Stimulated activated CD8-positive, alpha-beta memory T cell treated with anti-CD3 and anti-CD28 coated beads, Interleukin-4, amount 100 ng/mL, for 1 hour (primary cell): ENCODE measurements at places on chromosomes 5 and 9.

DNA sequence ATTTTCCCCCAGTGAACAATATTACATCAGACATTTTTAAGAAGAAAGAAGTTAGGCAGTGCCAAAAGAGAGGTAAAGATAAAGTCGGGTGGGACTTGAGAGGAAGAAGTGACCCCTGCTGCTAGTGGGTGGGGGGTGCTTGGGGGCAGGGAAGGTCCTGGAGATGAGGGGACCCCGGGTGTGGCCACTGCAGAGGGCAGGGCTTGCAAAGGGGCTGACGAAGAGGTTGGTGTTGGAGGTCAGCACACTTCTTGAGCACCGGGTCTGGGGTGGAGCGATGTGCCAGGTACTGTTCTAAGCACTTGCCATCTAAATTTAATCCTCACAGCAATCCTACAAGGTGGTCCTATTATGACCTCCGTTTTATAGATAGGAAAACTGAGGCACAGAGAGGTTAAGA lies 62.0 kb downstream of the AMBP start:
- no peak for DNase-seq

DNA sequence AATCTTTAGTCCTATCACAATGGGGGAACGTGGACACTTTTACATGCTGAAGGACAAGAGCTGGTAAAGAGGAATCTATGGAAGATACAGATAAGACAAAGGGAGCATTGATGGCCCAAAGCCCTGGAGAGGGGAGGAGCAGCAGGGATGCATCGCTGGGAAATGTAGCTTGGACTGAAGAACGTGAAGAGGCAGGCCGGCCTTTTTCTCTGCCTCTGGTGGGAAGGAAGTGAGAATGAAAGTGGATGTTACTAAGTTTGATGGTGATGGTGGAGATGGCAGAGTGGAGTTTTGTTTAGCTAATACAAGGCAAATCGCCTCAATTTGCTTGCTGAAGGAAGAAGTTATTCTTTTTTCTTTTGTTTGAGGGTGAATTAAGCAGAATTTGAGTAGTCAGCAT lies 124.6 kb upstream of the TAF11L2 start:
- DNase-seq: no peak

- no peak for DNase-seq
Measured at GRCh38 chr5:137957948-137958347, 68.7 kb downstream of the PKD2L2 start.

DNA sequence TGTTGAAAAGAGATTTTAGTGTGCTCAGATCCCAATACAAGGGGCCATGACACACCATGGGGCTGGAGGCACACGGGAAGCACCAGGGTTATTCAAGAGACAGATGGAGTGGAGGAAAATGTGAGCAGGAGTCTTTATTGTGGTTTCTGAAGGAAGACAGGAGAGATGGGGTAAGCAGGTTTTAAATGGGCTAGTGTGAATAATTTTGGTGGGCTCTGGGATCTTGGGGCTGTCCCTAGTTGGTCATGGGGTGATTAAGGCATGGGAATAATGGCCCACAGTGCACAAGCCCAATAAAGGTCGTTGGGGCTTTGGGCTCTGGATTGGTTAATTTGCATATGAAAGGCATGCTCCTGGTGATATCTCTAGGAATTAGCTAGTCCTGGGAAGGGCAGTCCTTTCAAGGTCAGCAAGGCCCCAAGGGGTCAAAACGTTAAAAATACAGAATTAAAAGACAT lies 3.6 kb upstream of the SCGB3A2 start:
- no peak for DNase-seq

GRCh38 chr5:148682058-148683026 lies 28.0 kb upstream of the HTR4 start:
- DNase-seq: no peak

GRCh38 chr9:2120926-2121689 lies 106.0 kb downstream of the SMARCA2 start:
- DNase-seq: no peak

GRCh38 chr9:123686131-123686828 lies 243.6 kb downstream of the DENND1A start:
- no peak for DNase-seq

GRCh38 chr5:64147849-64148441 lies 17.7 kb upstream of the RNF180 start:
- DNase-seq: no peak

- DNase-seq: no peak
Measured at GRCh38 chr9:18317896-18318295, 156.1 kb upstream of the ADAMTSL1 start.

DNA sequence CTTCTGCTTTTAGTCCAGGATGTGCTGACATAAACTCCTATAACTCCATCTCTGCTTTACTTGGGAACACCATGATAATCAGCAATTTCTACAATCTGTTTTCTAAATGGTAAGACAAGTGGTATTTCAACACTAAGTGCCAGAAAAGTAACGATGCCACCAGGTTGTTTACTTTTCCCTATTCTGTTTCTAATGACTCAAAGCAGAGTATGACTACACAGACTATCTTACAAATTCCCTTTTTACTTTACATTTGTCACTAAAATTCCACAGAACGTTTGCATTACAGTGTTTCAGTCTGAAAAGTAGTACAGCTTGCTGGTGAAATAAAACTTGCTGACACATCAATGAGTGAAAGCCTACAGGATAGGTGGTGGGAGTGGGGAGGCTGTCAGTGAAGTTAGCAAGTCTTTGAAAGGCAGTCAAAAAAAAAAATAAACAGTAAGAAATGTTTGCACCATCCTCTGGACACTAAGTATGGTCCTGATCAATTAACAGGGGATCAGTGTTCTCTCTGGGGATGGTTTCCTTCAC lies 186.5 kb downstream of the LURAP1L start:
- DNase-seq: no peak

DNA sequence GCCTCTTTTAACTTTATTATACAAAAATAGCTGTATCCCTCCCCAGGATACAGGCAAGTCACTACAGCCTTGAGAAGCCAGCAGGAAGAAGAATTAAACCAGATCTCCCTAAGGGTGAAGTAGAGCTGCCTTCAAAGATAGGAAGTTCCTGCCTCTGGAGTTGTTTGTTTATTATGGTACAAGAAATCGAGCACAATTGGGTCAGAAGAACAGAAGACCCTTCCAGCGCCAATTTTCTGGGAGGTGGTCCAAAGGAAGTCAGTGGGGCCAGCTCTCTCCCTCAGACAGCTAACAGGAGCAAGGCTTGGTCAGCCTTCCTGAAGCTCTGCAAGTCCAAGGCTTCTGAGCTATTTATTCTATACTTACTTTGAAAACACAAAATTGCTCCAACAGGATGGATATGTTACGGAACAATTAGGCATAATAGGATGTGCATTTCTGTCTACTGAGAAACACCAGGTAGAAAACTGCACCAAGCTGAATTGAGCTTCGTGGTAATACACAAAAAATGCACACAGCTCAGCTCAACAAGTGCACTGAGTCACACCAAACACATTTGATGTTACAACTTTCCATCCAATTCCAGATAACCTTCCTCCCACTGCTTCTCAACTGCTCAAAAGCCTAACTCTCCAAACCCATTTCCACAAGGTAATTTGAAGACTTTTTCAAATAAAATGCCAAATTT lies 16.0 kb downstream of the SERINC5 start:
- no peak for DNase-seq

DNA sequence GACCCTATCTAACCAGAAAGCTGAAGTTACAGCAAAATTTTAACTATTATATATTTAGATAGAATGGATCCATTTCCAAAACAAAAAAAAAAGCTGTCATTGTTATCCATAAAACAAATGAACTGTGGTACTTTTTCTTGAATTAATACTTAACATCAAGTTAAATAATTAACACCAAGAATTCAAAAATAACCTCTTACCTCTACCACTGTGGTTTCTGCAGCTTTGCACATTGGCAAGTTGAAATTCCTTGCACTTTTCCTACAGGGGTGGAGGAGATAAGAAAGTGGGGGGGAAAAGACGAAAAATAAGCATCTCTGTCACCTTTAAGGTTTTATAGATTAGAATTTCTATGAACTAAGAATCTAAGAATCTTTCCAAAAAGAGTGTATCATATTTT lies 30.0 kb downstream of the OXCT1 start:
- DNase-seq: no peak

- DNase-seq: no peak
Measured at GRCh38 chr9:121631978-121632418, 19.4 kb upstream of the DAB2IP start.

DNA sequence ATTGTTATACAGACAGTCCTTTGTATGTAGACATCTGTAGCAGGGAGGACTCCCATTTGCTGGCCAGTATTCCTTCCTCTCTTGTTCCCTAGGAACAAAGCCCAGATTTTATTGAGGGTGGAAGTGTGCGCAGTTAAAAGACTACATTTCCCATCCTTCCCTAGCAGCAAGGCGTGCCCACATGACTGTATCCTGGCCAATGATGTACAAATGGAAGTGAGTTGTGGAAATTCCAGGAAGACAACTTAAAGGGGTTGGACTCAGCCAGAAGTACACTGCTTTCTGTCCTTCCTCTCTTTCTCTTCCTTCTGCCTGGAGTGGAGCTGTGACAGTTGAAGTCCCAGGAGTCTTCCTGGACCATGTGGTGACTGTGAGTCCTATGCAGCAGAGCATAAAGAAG lies 89.0 kb downstream of the HRH2 start:
- no peak for DNase-seq

- DNase-seq: no peak
Measured at GRCh38 chr9:96305171-96305570, 3.2 kb upstream of the HSD17B3 start.

DNA sequence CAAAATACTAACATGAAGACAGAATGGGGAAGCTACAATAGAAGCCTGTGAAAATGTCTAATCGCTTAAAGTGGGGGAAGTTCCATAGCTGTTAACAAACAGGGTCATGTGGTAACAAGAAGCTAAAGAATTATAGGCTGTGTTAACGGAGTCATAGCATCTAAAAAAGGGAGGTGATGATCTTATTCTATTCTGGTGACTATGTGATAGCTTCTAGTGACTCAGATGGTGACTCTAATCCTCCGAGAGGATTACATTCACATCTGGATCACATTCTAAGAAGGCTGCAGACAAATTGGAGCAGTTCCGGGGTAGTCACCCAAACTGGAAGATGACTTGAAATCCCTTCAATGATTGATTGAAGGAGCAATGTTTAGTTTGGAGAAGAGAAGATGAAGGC lies 142.1 kb downstream of the LIFR start:
- DNase-seq: no peak

DNA sequence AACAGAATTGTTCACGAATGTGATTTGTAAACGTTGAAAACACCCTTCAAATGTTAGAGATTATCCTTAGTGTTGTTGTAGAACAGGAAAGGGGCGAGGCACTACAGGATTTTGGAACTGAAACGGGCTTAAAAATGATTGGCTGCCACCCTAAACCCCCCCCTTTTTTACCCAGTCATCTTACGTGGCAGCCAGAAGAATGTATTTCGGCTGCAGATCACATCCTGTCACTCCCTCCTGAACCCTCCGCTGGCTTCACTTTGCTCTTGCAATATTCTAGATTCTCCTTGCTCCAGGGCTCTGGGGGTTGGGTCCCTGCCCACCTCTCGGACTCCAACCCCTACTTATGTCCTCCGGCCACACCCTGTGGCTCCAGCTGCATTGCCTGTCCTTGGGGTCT lies 13.9 kb upstream of the UNC5A start:
- DNase-seq: no peak

DNA sequence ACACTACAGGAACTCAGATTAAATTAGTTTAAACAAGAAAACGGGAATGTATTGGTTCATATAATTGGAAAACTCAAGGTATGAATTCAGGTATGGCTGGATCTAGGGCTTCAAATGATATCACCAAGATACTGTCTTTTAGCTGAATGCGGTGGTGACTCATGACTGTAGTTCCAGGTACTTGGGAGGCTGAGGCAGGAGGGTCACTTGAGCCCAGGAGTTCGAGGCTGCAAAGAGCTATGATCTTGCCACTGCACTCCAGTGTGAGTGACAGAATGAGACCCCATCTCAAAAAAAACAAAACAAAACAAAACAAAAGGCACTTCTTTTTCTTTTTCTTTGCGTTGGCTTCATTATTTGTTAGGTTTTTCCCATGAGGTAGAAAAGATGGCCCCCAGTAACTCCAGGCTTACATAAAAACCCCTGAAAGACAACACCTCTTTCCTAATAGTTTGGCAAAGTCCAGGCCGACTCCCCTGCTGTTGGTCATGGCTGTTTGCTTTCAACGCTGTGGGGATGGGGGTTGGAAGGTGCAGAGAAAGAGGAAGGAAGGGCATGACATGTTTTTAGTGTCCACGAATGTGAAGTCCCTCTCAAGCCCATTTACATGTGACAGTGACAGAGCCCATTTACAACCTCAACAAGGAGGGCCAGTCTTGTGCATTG lies 39.8 kb upstream of the CRB2 start:
- no peak for DNase-seq

DNA sequence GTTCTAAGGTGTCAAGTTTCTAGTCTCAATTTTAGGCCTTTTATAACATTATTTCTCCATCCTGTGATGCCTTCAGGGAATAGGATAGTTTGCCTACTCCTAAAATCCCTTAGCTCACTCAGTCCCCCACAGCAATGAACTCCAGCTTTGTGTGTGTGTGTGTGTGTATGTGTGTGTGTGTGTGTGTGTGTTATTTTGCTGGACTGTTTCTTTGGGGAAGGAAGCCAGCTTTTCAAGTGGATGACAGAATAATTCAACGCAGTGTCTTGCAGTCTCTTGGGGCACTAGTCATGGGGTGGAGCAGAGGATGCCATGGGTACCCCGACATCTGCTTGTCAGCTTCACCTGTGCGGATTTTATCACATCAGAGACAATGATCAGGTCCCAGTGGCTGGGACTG lies 262.8 kb upstream of the DAPK1 start:
- no peak for DNase-seq

DNA sequence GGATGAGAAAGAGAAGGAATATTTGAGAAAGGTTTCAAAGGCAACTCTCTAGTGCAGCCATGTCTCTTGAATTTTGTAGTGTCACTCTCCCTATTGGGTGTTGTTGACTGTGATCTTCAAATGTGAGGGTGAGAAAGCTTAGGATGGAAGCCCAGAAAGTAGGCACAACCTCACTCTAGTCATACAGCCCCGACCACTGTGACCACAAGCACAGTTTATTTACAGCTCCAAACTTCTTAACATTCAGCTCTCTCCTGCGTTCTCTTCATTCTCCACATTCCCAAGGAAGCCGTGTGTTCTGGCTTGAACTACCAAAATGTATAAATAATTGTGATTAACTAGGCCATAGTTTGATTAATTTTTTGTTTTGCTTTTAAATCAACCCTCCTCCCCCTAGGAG lies 542.9 kb downstream of the LRRC70 start:
- DNase-seq: no peak

GRCh38 chr5:157143127-157143971 lies 684 bp upstream of the MED7 start:
- DNase-seq: peak; percentile 17

- no peak for DNase-seq
Measured at GRCh38 chr5:93611976-93612854, 29.2 kb downstream of the NR2F1 start.

- DNase-seq: no peak
Measured at GRCh38 chr5:108867656-108868055, 120.0 kb downstream of the FER start.

GRCh38 chr5:115948091-115948534 lies 14.2 kb upstream of the LVRN start:
- no peak for DNase-seq

DNA sequence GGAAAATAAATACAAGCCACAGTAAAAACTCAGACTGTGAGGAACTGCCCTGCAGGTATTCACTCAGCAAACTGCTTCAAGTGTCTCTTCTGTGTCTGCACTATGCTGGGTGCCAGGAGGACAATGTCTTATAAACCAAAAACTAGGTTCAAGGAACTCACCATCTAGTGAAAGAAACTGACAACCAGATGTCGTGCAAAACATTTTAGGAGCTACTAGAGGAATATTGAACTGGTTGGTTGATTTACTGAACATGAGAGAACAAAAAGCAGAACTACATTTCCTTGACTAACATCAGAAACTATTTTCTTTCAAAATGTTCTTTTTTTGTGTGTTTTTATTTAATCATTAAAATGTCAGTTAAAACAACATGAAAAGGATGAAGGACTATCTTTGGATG lies 35.2 kb downstream of the ZNF366 start:
- DNase-seq: no peak
